ENCODE measurements at places on chromosomes 2 and 18.

DNA sequence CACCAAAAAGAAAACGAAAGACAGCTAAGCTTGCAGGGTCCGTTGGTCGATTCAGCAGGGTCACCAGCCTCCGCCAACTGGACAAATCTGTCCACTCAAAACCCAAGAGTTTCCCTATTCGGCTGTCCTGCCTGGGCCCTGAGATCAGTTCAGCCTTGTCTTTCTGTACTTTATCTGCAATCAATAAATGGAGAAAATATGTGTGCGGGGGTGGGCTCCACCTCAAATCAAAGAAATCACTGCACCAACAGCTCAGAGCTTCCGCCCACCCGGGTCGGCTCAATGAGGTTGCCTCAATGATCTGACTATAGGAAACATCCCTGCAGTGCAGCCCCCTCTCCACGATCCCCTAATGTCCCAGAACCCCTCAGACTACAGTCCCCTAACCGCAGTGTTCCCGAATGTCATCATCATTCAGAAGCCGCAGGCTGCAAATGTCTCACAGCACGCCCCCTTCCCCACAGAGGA lies 447 bp downstream of the GGCX start:
- DNase-seq = no peak

- DNase-seq = no peak
Observed at GRCh38 chr2:65706411-65706810, 274.0 kb upstream of the SPRED2 start.

DNA sequence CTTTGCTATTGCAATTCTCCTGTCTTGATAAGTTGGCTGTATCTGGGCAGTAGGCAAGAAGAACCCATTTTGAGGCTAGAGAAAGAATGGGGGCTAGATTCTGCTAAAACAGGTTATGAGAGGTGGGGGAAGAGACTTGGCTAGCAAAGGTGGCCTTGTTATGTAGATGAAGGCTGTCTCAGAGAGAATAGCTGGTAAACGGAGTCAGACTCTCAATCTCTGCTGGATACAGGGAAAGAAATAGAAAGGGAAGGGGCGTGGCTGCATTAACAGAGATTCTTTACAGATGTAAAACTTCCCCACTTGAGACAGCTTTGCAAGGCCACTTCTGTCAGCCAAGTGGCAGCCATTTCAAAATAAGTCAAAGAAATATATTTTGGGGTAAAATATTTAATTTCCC lies 38.1 kb upstream of the ARHGAP25 start:
- DNase-seq = no peak

- no peak for DNase-seq
Observed at GRCh38 chr18:36519358-36519757, 221.8 kb downstream of the FHOD3 start.

- DNase-seq = peak; percentile 78
Observed at GRCh38 chr2:181077128-181077709, 96.8 kb downstream of the UBE2E3 start.

GRCh38 chr2:171165967-171166327 lies 5.3 kb upstream of the TLK1 start:
- no peak for DNase-seq

DNA sequence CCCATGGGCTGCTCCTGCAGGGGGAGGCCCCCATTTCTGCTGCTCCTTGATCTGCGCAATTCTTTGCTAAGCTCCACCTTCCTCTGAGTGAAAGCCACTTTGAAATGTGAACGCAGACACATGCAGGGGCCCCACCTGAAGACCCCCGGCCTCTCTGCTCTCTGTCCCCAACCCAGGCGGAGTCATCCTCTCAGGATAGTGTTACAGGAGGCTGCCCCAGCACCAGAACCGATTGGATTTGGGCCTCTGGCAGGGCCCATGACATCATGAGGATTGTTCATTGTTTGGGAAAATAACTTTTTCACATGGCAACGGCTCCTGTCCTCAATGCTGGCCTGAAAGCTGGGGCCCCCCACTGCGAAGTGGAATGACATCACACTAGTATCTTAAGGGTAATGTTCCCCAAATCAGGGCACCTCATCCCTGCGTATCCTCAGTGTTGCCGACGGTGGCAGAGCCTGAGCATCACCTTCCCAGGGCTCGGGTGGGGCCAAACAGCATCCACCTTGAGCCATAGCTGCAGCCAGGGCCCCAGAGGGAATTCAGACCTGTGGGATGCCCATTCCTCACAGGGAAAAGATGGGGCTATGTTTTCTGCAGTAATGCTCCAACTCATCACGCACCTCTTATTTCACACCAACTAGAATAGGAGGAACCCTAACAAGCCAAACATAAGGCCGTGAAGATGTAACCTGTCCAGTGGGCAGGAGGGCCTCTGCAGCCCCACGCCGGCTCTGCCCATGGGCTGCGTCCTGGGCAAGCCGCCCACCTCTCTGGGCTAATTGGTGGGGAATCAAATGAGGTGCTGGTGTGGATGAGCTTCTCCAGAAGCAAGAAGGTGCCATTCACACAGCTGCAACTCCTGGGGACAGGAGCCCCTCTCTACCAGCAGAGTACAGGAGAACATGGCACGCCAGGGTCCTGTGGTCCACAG lies 2.7 kb upstream of the ERFE start:
- DNase-seq = no peak

DNA sequence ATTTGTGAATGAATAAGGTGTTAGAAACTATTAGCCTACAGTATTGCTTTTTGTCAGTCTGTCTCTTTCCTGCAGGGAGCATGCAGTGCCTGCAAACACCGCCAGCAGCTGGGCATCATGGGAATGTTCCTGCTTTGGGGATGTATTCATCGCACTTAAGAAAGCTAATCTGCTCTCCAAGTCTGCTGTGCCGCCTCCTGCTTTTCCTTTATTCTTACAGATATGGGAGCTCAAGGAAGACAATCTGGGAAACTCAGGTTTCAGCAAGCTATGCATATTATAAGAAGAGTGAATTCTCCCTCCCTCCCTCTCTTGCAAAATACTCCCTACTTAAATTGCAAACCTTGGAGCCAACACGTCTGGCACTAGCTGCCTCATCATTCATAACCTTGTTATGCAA lies 479.2 kb upstream of the ACVR2A start:
- no peak for DNase-seq

GRCh38 chr2:184760931-184761330 lies 162.6 kb downstream of the ZNF804A start:
- DNase-seq = no peak

DNA sequence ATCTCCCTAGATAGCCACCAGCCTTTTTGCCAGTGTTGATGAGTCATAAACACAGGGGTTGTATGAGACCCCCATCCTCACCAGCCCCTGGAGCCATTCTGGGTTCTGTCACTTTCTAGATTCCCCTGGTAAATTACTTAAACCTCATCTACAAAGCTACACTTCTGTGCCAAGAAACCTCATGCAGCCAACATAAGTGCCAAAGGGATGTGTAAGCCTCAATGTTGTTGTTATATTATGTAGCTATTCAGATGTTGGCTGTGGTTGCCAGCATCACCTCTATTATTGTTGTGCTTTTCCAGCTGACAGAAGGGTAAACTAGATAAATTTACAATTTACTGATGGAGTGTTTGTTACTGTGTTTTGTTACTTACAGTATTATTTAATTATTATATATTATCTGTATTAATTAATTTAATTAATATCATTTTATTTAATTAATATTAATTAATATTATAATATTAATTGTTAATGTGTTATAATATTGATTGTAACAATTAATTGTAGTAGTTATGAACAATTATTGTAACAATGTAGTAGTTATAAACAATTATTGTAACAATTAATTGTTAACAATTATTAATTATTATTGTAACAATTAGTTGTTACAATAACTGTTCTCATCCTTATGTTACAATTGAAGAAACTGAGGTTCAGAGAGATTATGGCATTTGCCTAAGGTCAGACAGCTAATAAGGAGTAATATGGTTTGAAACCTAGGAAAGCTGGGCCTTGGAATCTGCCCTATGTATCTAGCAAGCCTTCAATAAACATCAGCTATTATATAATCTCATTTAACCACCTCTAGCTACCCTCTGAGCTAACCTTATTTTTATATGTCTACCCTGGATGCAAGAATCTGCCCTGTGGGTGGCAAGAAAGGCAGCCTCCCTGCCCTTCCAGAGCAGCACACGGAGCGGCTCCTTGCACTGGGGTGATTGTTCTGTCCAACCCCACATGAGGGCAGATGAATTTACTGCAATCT lies 36.1 kb downstream of the PSTPIP2 start:
- no peak for DNase-seq

- DNase-seq = no peak
Observed at GRCh38 chr2:20123871-20124594, 72.6 kb upstream of the LAPTM4A start.

Measured in CD4-positive, alpha-beta T cell treated with Interleukin-17A for 1 hour (primary cell).